ENCODE measurements at places on chromosomes 5 and 9.

DNA sequence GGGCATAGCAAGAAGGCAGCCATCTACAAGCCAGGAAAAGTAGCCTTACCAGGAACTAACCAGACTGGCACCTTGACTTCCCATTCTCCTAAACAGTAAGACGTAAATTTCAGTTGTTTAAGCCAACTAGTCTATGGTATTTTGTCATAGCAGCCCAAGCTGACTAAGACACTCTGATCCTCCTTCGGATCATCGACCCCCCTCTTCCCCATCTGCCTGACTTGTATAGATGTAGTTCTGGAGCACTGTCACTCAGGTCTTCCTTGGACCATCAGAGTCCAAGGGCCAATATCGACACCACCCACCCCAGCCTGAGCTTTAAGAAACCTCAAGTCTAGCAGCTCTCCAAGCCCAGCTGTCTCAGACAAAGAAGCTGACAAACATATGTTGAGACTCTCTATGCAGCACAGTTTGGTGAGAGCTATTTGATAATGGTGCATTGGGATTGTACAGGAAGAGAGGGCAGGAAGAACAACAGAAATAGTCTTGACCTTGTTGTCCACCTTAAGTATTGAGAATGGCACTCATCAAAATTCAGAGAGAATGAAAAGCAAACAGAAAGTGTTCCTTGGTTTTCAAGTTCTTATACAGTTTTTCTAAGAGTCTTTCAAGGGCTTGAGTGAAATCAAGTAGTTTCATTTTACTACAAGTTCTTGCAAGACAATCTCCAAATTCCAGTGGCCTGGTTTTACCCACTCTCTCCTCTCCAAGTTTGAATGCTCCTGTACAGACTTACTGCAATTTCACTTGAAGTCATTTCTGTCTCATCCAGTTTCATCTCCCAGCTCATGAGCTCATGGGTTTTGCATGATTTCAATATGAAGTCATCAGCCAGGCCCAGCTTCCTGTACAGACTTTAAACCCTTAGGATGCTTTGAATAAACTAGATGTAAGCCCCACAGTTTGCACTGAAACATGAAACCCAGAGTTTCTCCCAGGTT lies 122.3 kb upstream of the RAI14 start:
- DNase-seq: no peak

- no peak for DNase-seq
These were observed 158.9 kb downstream of the MAPKAP1 start for GRCh38 chr9:125548141-125548540.

DNA sequence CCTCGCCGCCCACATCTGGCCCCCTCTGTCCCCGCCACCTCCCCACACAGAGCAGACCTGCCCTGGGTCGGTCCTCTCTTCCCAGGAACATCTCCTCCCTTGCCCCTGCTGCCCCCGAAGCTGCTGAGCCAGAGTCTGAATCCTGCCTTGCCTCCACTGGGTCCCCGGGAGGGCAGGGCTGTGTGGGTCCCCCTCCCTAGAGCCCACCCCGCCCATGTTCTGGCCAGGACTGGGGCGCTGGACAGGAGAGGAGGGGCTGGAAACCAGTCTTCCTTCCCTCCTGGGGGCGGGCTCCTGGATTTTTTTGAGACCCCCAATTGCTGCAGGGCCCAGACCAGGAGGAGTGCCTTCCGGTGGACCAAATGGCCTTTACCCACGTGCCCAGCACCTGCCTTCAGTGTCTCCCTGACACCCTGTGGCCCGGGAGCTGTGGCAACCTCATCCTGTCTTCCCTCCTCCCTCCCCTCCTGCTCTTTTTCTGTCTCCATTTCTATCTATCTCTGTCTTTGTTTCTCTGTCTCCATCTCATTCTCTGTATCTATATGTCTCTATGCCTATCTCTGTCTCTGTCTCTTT lies 12.1 kb downstream of the MRPL36 start:
- no peak for DNase-seq

DNA sequence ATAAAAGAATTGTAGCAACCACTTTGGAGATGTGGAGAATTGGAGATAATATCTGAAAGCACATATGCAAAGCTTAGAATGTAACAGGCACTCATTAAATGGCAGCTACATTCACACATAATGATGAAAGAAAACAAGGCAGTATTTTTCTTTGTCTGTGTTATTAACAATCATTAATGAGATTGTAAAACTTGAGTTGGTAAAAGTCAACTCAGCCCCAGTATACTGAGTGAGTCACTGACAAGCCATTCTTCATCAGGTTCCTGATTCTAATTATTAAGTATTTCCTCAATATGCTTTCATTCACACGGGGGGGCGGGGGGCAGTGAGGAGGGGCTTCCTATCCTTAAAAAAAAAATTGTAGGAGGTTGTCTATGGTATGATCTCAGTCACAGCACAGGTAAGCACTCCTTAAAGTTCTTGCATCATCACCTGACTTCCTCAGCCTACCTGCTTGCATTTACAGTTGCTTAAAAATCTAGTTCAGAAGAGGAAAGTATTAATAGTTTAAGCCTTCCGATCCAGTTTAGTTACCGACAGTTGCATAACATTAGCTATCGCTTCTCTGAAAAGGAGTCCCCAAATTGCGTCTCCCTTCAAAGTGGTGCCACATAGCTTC lies 379.8 kb downstream of the EFNA5 start:
- no peak for DNase-seq

GRCh38 chr5:180596115-180596667 lies 4.9 kb upstream of the SCGB3A1 start:
- no peak for DNase-seq

GRCh38 chr9:106324591-106325280 lies 538.2 kb upstream of the ZNF462 start:
- no peak for DNase-seq

DNA sequence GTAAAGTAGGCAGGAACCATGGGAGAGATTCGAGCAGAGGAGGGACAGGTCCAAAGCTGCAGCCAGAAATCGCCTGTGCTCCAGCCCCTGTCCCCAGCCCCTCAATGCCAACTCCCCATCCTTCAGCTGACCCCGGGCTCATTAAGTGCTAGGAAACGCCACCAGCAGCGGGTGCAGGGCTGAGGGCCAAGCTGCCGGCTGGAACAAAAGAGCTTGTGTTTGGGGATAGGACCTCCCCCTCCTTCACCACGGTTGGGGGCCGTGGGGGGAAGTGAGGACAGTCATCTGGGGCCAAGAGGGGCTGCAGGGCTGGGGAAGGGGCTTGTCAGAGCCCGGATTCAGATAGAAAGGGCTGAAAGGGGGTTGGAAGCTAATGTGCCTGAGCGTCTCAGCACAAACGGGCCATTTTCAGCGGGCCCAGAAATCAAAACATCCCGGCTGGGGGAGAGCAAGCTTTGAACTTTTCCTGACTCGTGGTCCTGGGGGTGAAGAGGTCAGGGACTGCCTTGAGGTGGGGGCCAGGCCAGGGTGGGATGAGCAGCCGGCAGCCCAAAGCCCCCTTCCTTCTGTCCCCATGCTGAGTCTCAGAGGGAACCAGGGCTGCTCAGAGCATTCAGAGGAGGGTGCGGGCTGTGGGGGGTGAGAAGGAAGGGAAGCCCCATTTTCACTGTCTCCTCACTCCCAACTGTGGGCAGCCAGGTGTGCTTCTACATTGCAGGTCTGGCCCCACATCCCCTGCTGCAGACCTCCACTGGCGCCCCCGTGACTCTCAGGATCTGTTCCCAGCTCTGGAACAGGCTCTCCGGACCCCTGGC lies 69.4 kb upstream of the DAB2IP start:
- DNase-seq: no peak

- DNase-seq: no peak
These were observed 76.8 kb downstream of the PIK3R1 start for GRCh38 chr5:68292316-68292715.

GRCh38 chr5:36635721-36636390 lies 29.4 kb downstream of the SLC1A3 start:
- DNase-seq: no peak

DNA sequence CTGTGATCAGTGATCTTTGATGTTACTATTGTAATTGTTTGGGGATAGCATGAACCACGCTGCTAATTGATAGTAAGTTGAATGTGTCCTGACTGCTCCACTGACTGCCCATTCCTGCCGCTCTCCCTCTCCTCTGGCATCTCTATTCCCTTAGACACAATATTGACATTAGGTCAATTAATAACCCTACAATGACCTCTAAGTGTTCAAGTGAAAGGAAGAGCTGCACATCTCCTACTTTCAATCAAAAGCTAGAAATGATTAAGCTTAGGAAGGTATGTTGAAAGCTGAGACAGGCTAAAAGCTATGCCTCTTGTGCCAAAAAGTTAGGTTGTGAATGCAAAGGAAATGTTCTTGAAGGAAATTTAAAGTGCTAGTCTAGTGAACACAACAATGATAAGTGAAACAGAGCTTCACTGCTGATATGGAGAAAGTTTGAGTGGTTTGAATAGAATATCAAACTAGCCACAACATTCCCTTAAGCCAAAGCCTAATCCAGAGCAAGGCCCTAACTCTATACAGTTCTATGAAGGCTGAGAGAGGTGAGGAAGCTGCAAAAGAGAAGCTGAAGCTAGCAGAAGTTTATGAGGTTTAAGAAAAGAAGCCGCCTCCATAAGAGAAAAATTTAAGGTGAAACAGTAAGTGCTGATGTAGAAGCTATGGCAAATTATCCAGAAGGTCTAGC lies 12.9 kb downstream of the CLINT1 start:
- DNase-seq: no peak

DNA sequence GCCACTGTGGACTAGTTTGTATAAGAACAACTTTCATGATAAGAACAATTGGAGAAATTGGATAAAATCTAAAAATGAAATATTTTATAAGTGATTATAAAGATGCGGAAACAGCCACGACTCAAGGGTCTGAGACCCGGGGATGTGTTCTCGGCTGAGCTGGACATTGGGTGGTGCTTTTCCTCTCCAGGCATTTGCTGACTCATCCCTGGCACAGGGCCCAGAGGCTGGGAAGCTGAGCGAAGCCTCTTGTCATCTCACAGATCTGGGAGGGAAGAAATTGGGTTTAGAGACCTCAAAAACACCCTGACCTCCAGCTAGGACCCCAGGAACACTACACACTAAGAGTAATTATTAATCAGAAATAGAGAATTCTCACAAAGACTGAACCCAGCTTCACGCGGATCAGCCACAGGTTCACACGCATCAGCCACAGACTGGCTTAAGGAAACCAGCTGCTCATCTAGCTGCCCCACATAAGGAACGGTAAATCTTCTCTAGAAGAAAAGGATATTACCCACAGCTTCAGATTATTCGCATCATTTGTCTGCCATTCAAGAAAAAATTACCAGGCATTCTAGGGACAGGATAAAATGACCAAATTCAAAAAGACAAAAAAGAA lies 2.8 kb upstream of the OR2V1 start:
- no peak for DNase-seq

GRCh38 chr9:90724880-90725279 lies 76.7 kb upstream of the SYK start:
- no peak for DNase-seq

DNA sequence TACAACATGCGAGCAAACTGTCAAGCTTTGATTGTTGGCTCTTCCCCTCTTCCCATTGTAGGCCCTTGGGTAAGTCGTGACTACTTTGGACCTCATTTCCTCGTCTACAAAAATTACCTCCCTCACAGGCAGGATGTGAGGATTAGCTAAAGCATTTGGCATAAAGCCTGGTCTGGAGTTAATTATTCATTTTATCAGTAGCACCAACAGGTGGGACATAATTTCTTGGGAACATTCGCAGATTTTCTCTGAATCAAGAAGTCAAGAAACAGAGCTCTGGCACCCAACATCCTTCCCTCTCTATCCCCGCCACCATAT lies 39.9 kb upstream of the SEMA6A start:
- no peak for DNase-seq

DNA sequence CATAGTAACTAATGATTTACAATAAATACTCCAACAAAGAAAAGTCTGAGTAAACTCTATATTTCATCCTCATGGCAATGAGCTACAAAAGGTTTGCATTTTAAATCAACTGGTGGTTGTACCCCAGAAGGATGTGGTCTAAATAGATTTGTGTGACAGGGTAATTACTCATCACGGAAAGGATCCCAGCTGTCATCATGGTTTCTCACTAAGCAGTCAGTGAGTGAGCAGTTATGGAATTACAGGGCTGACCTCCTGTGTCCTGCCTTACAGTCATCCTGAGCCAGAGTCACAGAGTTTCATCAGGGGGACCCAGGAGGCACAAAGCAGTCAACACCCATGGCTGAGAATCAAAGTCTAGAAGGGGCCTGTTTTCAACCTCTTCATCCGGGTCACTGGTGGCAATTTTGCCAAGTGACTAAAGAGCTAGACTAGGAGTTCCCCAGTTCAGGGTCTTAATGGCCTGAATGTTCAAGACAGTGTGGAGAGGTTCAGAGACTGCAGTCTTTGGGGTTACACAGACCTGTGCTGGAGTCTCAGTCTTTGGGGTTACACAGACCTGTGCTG lies 210.7 kb upstream of the SLC24A2 start:
- no peak for DNase-seq

GRCh38 chr5:5487585-5488360 lies 65.3 kb downstream of the ICE1 start:
- no peak for DNase-seq

- no peak for DNase-seq
These were observed 150.4 kb downstream of the C5orf15 start for GRCh38 chr5:133818031-133818431.

- DNase-seq: no peak
These were observed 74.2 kb upstream of the GRAMD2B start for GRCh38 chr5:126348855-126349635.

DNA sequence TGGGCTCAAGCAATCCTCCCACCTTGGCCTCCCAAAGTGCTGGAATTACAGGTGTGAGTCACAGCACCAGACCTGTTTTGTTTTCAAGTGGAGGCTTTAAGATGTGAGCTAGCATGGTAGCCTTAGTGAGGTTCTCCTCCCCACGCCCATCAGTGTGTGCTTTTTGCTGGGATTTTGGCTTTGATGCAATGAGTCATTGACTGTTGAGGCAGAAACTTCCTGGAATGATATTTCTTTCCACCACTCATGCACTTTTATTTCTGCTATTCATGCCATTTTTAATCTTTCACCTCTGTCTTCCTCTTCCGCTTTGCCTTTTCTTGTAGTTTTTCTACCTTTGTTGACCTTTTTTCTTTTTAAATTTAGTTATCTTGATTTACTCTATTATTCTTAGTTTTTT lies 4.2 kb upstream of the NFIL3 start:
- no peak for DNase-seq

DNA sequence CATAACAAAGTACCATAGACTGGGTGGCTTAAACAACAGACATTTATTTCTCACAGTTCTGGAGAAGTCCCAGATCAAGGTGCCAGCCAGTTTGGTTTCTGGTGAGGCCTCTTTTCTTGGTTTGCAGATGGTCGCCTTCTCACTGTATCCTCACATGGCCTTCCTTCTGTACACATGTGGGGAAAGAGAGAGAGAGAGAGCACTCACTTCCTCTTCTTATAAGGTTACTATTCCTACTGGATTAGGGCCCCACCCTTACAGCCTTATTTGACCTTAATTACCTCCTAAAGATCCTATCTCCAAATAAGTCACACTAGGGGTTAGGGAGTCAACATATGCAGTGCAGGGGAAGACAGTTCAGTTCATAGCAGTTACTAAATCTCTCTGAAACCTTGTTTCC lies 205.6 kb upstream of the GDNF start:
- no peak for DNase-seq

- no peak for DNase-seq
These were observed 197.8 kb downstream of the AUH start for GRCh38 chr9:91163773-91164471.
